ENCODE measurements at places on chromosomes 13 and 19.
A peak's percentile ranks its signal among the peaks of the same experiment; 100 is the strongest.

GRCh38 chr13:27679896-27680295 is 58.2 kb downstream of the POLR1D start:
- no peak for DNase-seq

DNA sequence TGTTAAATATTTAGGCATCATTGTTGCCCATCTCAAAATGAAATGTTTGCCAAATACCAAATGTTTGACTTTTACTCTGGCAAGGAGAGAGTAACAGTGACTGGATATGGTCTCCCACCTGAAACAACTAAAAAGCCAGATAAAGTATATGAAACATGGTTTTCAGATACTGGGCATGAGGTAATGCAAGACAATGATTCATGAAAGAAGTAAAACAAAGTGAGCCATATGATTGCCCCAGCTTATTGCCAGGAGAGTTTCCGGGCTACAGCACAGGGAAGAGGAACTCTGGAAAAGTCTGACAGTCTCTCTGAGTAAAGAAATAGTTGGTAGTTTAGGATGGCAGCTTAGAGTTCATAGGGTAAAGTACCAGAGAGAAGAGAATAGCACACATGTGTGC is 354.6 kb downstream of the DNAJC15 start:
- DNase-seq = peak; percentile 65

GRCh38 chr13:111946214-111946613 is 120.7 kb upstream of the SOX1 start:
- no peak for DNase-seq

GRCh38 chr13:30735025-30735871 is at the start of gene ALOX5AP:
ALOX5AP (plus strand) TSS chr13:30735543; CDS start chr13:30735606, 63 bp downstream.
- DNase-seq = no peak

DNA sequence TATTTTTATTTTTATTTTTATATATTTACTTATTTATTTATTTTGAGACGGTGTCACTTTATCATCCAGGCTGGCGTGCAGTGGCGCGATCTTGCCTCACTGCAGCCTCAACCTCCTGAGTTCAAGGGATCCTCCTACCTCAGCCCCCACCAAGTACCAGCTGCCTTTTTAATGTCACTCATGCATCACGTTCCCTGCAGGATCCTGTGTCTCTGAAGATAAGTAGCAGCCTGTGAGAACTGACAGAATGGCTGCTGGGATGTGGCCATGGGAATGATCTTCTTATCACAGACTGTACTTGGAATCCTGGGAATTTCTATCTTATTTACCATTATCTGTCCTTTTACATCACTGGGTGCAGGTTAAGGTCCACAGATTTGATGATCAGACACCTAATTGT is 9.2 kb upstream of the ZNF761 start:
- no peak for DNase-seq

DNA sequence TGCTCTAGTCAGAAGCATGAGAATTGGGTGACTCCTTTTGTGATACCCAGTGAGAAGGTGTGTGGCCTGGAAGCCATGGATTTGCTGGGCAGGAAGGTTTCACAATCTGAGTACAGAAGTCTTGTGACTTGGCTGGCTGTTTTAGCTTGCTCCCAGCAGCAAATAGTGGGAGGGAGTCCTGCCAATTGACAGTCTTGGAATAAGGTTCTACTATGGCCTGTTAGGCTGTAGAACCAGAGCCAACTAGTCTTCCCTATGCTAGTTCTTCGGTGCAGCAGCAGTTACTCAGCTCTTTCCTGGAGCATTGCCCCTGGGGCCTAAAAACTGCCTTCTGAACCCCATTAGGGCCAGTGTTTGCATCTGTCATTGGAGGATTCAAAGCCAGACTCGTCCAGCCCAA is 1935.4 kb upstream of the PCDH20 start:
- no peak for DNase-seq

DNA sequence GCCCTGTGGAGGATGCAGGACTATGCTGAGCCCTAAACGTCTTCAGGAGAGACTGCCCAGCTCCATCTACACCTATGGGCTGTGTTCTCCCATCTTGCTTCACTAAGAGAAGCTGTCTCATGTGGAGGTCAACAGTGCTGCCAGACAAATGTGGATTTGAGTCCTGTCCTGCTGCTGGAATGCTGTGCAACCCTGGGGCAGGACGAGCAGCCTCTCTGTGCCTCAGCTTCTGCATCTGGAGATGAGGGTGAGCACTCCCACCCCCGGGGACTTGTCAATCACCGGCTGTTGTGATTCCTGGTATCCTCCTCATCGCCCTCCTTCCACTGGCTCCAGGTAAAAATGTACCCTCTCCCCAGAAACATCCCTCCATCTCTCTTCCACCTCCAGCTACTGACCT is 16.3 kb downstream of the EPS15L1 start:
- no peak for DNase-seq

GRCh38 chr19:6720369-6721137 is at the start of gene C3:
C3 (minus strand) TSS chr19:6720650; CDS start chr19:6720589, 61 bp downstream.
- DNase-seq = no peak

DNA sequence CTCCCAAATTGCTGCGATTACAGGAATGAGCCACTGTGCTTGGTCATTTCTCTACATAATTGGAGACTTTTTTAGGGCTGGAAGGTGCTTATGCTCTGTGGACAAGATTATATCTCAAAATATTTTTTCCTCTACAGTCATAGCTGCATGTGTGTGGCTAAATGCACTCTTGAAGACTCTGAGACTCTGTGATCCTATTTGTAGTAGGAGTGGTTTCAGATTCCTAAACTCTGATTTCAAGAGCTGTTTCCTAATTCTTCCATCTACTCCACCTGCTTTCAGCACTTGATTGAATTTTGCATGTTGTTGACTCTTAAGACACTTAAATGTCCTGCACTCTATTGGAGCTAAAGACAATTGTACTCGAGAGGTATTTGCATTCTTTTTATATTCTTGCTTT is 78.0 kb downstream of the KLF5 start:
- no peak for DNase-seq

DNA sequence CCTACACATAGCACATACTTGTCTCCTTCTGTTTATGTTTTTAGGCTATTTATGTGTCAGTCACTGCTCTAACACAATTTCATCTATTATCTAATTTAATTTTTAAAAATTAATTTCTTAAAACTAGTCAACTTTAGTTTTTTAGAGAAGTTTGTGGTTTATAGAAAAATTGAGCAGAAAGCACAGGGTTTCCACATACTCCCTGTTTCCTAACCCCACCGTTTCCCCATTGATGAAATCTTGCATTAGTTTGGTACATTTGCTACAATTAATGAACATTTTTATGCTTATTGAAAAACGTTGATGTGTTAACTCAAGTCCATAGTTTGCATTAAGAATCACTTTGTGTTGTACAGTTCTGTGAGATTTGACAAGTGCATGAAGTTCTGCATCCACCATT is 53.5 kb downstream of the TNFSF13B start:
- no peak for DNase-seq
